T47D (cell line): ENCODE measurements at places on chromosomes 7 and 10.
A peak's percentile ranks its signal among the peaks of the same experiment; 100 is the strongest.

DNA sequence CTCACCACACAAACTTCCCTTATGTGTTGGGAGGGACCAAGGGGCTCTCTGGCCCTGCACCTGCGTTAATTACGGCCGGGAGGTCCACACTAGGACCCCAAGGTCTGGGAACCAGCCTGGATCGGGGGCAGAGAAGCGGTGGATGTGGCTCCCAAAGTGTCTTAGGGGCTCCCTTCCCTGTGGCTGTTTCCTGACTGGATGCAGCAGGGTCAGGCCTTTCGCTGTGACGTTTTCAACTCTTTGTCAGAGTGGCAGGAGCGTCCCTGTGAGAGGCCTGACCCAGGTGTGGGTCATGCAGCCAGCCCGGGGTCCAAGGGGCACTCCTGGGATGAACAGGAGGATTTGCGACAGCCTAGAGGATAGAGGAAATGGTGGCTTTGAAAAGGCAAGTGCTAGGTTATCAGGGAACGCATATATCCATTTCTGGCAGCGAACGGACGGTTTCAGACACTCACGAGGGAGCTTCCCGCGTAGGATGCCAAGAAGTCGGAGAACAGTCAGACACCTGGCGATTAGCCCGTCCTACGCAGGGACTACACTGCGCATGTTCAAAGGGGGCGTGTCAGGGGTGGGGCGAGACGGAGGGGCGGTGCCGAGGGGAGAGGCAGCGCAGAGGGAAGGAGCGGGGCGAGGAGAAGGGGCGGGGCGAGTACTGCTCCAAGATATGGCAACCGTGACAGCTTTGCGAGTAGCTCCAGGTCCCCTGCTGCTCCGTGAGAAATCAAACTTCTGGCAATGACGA lies 46.2 kb upstream of the ZNF716 start:
- peak; percentile 94 for DNase-seq

- DNase-seq = peak; percentile 76
Measured at GRCh38 chr10:49606981-49607535, 3.1 kb upstream of the SLC18A3 start.

DNA sequence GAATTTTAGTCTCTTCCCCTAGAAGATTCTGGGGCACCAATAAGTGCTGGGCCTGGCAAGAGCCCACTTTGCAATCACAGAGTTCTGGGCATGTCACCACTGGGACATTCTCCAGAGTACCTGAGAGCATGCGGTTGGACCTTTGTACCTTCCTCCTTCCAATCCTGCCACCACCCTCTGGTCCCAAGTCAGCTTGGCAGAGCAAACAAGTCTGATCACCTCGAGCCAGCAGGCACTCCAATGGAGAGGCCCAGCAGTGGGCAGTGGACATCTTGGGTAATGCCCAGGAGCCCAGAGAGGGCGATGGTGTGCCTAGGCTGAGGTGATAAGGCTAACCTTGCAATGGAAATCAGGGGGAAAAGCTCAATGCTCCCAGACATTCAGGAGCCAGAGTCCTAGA lies 43.4 kb downstream of the SH3PXD2A start:
- no peak for DNase-seq

- DNase-seq = no peak
Measured at GRCh38 chr7:158191671-158192070, 396.0 kb downstream of the PTPRN2 start.

GRCh38 chr10:124693396-124693795 lies 50.8 kb downstream of the FAM53B start:
- no peak for DNase-seq

- DNase-seq = no peak
Measured at GRCh38 chr10:11677480-11677879, 64.7 kb upstream of the ECHDC3 start.

- DNase-seq = peak; percentile 1
Measured at GRCh38 chr7:124856299-124856888, 73.2 kb downstream of the POT1 start.

GRCh38 chr7:48337012-48337621 lies 165.9 kb downstream of the ABCA13 start:
- DNase-seq = peak; percentile 50

DNA sequence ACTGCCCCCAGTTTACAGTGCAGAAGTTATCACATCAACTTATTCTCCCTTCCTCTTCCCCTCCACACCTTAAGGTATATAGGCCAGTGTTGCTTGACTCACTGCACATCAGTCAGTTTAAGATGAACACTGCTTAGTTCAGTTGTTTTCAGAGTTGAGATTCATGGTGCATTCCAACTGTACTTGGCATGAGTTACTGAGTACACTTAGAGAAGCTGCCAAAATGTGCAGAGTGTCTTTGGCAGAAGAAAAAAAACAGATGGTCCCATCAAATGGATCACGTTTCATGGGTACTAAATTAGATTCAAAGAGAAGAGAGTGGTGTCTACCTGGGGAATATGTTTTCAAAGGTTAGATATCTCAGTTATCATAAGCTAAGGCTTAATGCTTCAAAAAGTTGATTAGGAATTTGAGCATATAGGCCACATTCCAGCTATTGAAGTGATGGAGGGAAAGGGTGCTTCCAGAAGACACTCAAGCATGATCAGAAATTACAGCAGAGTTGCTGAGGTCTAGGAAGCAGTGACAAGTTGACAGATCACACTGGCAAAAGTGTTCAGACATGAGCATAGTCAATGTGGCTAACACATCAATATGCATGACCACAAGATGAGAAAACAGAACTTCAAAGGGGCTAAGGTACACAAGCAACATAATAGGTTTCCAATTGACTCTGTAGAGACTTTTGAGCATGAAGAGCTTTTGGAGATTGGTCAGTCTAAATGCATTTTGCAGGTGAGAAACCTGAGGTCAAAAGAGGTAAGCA lies 579.2 kb upstream of the CELF2 start:
- DNase-seq = no peak

DNA sequence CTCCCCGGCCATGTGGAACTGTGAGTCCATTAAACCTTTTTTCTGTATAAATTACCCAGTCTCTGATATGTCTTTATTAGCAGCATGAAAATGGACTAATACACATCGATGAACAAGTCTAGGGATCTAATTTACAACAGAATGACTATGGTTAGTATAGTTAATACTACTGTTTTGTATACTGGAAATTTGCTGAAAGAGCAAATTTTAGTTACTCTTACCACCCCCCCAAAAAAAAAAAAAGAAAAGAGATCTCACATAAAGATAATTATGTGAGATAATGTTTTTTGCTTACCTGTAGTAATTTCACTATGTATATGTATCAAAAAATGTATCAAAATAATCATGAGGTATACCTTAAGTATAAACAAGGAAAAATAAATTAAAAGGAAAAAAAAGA lies 199.5 kb upstream of the GRM3 start:
- DNase-seq = no peak

DNA sequence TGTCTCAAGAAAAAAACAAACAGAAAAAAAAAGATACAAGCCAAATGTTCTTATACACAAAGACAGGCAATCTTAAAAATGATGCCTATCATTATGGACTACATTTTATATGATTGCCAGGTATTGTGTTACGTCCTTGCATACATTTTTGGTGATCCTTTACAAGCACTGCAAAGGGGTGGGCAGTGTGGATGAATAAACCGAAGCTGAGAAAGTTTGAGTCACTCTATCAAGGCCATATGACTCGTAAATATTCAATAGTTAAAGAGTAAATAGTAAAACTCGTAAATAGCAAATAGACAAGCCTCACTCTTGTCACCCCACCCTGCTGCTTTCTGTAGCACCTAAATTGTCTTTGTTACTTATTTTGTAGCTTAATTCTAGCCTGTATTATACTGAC lies 326.2 kb downstream of the FRMD4A start:
- no peak for DNase-seq

- peak; percentile 48 for DNase-seq
Measured at GRCh38 chr10:609868-610545, 79.5 kb downstream of the DIP2C start.

GRCh38 chr7:79880312-79880711 lies 254.3 kb upstream of the GNAI1 start:
- DNase-seq = no peak

DNA sequence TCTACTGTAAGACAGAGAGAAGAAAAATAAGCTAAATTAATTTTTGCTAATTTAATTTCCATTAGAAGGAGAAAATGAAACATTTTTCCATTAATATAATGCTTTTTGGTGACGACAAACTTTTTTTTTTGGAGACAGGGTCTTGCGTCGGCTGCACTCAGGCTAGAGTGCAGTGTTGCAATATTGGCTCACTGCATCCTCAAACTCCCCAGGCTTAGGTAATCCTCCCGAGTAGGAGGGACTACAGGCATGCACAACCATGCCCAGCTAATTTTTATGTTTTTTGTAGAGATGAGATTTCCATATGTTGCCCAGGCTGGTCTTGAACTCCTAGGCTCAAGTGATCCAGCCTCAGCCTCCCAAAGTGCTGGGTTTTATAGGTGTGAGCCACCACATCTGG lies 229.8 kb upstream of the LRRN3 start:
- DNase-seq = no peak

GRCh38 chr10:77889277-77889903 lies 37.2 kb downstream of the DLG5 start:
- DNase-seq = peak; percentile 63

DNA sequence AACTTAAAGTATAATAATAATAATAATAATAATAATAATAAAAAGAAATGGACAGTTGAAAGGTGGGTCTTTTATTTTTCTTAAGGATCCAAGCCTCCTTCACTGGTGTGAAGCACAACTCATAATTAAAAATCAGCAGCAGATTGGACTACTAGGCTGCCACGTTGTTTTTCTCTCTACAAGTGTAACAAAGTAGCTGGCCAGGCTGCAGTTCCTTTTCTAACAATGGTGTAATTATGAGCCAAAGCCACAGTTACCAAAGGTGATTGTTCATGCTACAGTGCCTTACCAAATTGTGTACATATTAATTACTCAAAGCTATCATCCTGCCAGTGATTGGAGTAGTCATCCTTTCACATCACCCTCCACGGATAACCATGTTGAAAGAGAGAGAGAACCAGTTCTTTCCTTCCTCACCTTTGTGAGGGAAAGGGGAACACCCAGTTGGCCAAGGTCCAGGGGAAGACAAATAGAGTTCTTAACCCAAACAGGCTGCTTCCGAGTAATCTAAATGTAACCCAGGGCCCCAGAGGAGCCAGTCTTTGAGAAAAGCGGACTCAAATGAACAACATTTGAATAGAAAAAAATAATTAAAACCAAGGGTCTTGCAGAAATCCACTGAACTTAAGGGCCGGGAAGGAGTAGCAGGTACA lies 86.3 kb upstream of the NPS start:
- DNase-seq = peak; percentile 26

DNA sequence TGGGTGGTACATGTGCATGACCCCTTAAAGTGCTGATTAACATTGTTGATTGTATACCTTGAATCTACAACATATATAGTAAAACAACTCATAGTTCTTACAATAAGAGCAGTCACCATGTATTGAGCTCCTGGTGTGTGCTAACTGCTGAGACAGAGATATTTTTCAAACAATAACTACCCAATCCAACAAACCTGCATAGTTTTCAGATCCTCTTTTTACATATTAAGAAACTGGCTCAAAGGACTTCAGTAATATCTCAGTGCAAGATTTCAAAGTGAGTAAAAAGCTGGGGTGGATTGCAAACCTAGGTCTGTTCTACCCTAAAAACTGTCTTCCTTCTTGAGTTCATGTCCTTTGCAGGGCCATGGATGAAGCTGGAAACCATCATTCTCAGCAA lies 272.2 kb downstream of the SNX13 start:
- DNase-seq = no peak

- DNase-seq = no peak
Measured at GRCh38 chr10:58264780-58265179, 2.9 kb downstream of the IPMK start.

- no peak for DNase-seq
Measured at GRCh38 chr7:2431260-2431867, 28.0 kb downstream of the CHST12 start.

DNA sequence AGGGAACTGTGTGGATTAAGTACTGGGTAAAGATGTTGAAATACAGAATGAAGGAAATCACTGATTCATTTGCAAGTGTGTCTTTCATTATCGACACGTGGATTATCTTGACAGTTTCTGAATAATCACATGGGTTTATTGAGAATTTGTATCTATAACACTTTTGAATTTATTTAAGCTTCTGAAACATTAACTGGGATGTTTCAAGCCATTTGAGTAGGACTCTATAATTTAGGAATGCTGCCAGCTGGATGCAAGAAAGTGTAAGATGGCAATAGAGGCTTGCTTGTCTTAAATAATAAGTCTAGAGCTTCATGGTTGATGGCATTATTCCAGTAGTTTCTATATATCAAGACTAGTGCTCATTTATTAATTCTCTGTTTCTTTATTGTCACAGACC lies 1100.7 kb upstream of the GHITM start:
- DNase-seq = no peak

GRCh38 chr10:98269435-98269912 lies 1.5 kb upstream of the LOXL4 start:
- DNase-seq = peak; percentile 63

DNA sequence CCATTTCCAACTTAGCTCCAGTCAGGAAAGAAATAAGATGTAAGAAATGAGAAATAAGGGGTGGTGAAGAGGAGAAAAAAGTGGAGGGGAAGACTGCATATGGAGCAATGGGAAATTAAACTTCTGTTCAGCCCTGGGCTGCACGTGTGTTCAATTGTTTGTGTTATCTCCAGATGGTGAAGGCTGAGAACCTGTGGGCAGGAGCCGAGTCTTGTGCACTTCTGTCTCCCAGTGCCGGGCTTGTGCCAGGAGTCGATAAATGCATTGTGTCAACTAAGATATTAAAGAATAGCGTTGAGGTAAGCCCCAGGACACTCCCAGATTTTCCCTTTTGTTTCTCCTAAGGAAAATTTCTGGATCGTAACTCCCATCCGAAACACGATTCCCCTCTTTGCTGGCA lies 98.2 kb downstream of the PRLHR start:
- DNase-seq = no peak

DNA sequence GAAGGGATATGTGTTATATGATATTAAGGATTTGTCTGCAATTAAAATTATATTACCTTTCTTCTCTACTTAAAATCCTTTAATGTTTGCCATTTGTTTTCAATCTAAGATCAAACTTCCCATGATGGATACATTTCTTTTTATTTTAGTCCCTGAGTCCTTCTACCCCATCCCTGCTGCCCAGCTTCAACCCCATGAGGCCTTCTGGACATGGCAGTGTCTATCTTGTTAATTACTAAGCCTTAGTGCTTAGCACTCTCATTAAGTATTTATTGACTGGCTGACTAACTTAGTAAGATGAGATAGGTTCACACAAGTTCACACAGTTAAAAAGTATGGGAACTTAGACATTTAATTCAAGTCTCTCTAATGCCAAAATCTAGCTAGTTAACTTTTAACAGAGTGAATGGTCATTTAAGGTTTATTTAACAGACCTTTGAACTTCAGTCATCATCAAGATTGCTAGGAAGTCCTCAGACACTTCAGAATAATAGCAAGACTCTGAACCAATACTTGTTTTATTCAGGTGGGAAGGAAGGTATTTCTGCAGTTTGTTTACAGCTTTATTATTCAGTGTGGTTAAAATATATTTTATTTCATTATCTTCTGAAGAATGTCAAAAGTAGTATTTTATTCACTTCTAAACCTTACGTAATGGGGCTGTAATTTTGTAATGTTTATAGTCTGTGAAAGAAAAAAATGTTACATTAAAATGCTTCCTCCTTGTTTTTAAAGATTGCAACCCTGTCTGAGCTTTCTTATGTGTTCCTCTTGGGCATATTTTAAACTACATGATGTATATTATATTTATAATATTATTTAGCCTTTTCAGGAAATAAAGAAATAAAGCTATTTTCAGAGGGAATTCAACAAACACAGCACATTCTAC lies 848.9 kb downstream of the REEP3 start:
- no peak for DNase-seq

GRCh38 chr10:18658271-18659124 lies 733 bp upstream of the ARL5B start:
- DNase-seq = no peak

- DNase-seq = no peak
Measured at GRCh38 chr7:29130096-29130495, 16.2 kb downstream of the CPVL start.
